ENCODE measurements at places on chromosomes 3 and 15.
A peak's percentile ranks its signal among the peaks of the same experiment; 100 is the strongest.

DNA sequence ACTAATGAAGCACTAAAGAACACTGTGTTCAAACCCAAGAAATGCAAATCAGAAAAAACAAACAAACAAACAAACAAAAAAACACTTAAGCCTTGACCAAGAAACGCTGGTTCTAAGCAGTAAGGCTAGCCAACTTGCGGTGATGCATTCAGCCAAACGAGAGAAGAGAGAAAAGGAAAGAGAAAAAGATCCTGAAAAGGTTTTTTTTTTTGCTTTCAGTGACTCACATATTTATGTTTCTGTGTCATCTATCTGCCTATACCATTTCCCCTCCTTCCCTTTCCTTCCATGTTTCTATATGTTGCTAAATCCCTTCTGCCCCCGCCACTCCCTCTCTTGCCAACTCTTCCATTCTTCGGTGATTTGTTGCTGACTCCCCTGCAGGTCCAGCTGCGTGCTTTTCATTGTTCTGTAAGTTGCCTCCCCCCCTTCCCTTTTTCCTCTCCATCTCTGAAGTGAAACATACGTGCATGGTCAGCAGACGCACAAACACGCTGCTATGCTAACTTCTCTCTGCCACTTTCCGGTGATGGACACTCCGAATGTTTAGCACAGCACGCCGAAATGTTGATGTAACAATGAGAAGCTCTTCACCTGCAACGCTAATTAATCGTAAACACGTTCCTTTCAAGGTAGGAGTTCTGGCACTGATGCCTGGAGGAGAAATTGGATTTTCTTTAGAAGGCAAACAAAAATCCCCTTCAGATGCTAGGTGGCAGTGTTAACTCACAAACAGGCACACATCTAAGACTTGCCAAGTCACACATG is 154.4 kb downstream of the TUSC7 start:
- DNase-seq: peak; percentile 56

DNA sequence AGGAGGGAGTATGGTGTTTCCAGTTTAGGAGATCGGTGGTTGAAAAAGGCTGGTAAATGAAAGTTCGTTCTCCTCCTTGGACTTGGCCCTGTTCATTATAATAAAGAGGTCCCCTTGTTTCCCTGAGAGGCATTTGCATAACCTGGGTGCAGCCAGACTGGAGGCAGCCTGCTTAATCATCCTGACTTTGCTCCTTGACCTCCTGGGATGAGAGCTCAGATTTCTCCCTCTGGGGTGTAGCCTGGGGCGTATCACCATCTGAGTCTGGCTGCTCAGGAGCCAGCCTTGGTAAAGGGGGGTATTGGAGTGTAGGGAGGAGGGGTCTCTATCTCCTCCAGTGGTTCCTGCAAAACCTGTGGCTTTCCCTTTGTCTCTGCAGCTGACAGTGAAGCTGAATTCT is 21.3 kb upstream of the ACAD9 start:
- DNase-seq: no peak

DNA sequence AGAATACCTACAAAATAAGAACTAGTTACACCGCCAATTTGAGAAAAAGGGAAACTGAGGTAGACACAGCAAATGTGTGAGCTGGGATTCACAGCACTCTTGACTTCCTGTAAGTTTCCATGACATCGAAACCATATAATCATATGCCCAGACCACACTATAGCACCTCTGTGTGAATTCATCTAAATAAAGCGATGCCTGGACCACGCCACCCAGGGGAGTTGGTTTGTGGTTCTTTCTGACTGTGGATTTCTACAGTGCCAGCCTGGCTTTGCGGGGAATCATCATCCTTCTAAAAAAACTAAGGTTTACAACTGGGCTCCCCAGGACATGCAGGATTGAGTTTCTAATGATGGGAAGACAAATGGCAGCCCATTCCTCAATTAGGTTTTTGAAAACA is 23.5 kb upstream of the CA12 start:
- no peak for DNase-seq

DNA sequence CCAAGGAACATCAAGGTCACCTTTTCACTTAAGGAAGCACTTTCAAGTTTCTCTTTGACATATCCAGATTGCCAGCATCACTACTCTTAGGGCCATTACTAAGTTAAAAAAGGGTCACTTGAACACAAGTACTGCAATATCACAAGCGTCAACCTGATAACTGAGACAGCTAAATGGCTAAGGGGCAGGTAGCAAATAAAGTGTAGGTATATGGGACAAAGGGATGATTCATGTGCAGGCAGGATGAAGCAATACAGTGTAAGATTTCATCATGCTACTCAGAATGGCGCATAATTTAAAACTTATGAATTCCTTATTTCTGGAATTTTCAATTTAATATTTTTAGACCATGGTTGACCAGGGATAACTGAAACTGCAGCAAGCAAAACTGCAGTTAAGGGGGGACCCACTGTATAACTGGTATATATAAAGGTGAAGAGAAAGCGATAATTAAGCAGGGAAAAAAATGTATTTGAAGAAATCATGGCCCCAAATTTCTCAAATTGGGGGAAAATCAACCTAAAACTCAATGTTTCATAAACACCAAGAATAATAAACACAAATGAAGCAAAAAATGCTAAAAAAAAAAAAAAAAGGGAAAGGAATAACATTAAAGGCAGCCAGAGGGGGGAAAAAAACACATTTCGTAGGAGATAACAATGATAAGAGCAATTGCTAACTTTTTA is 13.1 kb downstream of the CCR1 start:
- no peak for DNase-seq

DNA sequence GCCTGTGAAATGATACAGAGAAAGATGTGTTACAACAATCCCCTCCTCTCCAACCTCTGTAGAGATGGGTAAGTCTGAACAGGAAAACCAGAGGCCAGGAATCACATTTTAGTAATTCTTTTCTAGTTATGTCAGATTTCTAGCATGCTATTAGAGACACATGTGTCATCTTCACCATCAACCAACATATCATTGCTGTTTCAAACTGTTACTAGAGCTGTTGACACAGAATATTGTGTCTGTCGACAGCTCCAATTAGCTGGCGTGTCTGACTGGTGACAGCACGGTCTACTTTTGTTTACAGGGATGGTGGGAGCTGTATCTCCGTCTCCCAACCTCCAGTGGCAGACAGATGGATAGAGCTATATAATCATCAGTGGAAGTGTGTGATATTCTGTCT is 393.2 kb downstream of the SOX2 start:
- no peak for DNase-seq

DNA sequence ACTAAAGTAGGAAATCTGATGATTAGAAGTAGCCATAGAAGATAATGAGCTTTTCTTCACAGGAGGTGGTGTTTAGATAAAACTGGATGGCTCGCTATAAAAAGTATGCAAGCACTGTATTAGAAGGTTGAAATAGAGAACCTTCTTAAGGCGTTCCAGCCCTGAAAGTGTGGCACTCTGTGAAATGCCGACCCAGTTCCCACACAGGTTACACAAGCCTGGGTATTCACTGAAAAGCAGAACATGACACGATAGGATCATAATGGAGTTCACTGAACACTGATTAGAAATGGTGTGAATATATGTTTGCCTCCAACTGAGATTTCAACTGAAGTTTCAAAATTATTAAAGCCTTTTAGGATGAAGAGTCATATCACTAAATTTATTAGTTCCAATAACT is 15.0 kb upstream of the LRRC34 start:
- no peak for DNase-seq

GRCh38 chr15:47383801-47384200 is 333.5 kb upstream of the SEMA6D start:
- DNase-seq: no peak

GRCh38 chr3:185722881-185723280 is 102.0 kb downstream of the IGF2BP2 start:
- DNase-seq: peak; percentile 9

- DNase-seq: peak; percentile 15
Observed at GRCh38 chr15:87661454-87662355, 594.8 kb downstream of the NTRK3 start.

DNA sequence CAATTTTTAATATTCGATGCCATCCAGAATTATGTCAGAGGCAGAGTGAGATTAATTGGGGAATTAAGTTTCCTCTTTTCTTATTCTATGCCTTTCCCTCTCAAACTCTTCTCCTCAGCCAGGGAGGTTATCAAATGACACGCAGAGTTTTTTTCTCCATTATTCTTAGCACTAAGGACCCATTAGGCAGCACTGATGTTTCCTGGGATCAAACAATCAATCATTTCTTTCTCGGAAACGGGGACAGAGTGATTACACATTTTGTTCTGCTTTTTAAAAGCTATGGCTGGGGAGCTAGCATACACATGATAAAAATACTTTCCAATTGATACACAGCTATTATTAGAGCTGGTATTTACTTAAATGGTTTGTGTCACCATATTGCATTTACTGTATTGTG is 35.3 kb upstream of the PSMD6 start:
- DNase-seq: no peak

DNA sequence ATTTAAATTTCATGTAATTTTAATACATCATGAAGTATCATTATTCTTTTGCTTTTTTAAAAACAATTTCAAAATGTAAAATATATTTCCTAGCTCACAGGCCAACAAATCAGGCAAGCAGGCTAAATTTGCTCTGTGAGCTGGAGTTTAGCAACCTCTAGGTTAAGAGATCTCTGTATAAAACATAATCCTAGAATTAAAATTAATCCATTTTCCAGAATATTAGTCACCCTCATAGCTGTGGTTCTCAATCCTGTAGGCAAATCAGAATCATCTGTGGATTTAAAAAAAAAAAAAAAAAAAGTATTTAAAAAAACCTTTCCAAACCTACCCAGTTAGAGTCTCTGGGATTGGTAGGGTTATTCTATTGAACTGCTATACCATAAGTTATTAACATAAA is 209.7 kb downstream of the MINAR1 start:
- DNase-seq: no peak

- no peak for DNase-seq
Observed at GRCh38 chr3:169147238-169148008, 516.1 kb downstream of the MECOM start.

DNA sequence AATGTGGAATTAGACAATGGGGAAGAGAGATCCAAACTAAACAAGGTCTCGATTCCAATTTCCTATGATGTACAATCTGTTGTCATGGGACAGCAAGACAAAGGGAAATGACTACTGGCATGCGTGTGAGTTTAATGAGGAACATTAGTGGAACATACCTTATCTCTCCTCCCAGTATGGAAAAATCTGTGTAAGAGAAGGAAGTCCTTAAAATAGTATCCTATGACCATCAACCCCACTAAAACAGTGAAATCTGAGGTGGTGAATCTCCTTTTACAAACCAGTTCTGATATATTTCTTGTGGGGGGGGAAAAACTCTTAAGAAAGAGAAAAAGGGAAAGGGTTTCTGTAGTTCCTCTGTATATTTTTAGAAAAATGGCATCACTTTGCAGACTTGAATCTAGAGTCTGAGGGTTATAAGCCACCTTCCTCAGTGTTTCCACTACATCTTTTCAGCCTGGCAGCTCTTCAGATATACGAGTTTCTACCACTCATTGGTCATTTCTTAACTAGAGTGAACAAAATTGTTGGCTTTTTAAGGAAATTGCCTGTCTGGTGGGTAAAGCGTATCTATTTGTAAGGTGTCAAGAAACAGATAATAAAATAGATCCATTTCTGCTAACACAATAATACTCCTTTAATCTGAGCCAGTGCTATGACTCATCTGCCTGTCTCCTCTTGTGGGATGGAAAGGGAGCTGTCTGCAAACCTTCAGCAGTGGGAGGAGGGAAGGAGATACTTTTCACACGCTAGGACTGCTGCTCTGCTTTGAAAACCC is 3.0 kb upstream of the TNFAIP8L3 start:
- peak; percentile 24 for DNase-seq

DNA sequence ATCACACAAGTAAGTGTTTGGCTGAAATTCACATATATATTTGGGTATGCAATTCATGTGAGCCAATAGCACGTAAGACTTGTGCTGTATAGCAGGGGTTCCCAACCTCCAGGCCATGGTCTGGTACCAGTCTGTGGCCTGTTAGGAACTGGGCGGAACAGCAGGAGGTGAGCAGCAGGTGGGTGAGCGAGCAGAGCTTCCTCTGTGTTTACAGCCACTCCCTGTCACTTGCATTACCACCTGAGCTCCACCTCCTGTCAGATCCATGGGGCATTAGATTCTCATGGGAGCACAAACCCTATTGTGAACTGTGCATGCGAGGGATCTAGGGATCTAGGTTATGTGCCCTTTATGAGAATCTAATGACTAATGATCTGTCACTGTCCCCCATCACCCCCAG is 59.7 kb downstream of the MAP3K13 start:
- no peak for DNase-seq

- DNase-seq: no peak
Observed at GRCh38 chr15:31307270-31308184, 19.1 kb upstream of the KLF13 start.

DNA sequence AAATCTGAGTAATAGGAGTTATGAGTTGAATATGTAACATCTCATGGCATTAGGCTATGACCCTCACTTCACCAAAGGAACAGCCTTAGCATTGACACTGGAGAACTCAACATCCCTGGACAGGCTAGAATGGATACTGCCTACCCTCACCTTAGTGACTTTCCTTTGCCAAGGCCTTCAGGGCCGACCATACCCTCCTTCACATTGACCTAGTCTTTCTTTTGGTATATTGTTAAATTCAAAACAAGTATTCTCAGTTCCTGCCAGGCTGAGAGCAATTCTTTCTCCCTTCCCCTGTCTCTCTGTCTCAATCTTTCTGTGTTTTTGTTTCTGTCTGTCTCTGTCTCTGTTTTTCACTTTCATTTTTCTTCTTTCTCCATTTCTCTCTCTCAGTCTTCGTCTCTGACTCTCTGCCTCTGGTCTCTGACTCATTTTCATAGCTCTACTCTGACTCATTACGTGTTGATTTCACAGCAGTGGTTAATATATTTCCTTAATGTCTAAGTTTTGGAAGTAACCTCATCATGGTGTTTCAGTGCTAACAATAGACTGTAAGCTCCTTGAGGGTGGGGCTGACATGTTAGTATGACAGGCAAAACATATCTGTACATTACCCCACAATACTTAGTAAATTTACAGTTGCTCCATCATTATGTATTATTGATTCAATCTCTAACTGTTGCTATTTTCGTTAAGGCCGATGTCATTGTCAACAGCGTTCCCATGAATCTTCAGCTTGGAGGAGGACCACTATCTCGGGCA is 32.5 kb downstream of the PARP15 start:
- no peak for DNase-seq

GRCh38 chr15:31456354-31457060 is 129.9 kb downstream of the KLF13 start:
- no peak for DNase-seq

DNA sequence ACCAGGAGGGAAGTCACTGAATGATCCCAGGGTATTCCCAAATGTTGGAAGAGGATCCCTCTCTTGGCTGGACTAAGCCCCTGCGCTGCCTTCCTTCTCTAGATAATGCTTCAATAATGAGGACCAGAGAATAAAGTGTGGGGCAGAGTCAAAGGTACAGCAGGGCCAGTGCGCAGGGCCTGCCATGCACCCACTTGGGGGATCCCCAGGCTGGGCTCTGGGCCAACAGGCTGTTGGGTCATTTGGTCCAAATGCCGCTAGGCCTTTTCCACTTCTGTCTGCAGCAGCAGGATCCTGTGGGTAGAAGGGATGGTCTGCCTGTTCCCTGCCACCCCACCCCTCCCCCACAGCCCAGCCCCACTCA is 5.7 kb upstream of the CLK3 start:
- DNase-seq: no peak

- DNase-seq: no peak
Observed at GRCh38 chr15:63500265-63501250, 3.8 kb upstream of the USP3 start.

- DNase-seq: no peak
Observed at GRCh38 chr15:83109532-83109931, 2.1 kb downstream of the TM6SF1 start.

GRCh38 chr3:157499342-157499963 is 3.8 kb downstream of the VEPH1 start:
- DNase-seq: no peak

- DNase-seq: no peak
Observed at GRCh38 chr3:55538158-55538557, 51.1 kb upstream of the WNT5A start.
